Osteoblast (primary cell): ENCODE measurements at places on chromosomes 2 and 18. TPM values are rescaled to one million over a fixed set of nuclear protein-coding genes. Genes with fewer than 3 reads are reported as not detected.

DNA sequence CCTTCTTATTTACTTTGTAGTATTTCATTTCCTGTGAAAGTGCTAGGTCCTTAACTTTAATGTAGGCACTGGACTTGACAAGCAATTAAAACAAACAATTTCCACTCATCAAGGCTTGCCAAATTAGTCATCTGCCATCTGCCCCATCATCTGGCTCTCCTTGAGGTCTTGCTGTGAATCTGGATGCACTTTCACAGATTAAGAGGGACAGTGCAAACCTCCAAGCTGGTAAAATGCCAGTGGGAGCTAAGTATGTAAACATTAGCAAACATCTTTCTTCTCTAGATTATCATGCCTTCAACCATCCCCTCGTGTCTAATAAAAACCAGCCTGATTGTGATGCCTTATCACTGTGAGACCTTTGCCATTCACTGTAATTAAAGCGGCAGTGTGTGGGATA, 402.9 kb downstream of the ERBB4 start:
- DNase-seq: no peak
- H3K27me3 ChIP-seq: no peaks in the 10 kb centered on the region
- no peak overlapping the region for H3K4me3 ChIP-seq

DNA sequence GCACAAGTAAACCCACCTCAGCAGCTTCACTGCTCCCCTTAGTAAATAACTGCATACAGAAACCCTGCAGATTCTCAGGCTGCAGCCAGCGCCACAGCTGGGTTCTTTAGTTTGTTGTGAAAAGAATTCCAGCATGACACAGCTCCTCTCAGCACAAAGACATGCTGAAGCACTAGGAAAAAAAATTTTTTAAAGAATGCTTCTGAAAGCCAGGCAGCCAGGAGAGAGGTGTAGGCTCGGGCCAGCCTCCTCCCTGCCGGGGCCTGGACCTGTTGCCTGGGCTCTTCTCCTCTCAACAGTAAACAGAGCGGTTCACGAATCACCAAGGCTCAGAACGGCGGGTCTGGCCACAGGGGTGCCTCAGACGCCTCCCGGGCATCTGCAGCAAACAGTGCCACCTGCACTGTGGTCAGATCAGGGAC, 95.7 kb upstream of the POU3F3 start:
- no peaks in the 10 kb centered on the region for H3K36me3 ChIP-seq
- DNase-seq: peak; percentile 62
- H3K4me1 ChIP-seq: peaks cover 18% of the 10 kb centered on the region
- H3K27me3 ChIP-seq: no peaks in the 10 kb centered on the region
- H3K4me3 ChIP-seq: no peak overlapping the region

DNA sequence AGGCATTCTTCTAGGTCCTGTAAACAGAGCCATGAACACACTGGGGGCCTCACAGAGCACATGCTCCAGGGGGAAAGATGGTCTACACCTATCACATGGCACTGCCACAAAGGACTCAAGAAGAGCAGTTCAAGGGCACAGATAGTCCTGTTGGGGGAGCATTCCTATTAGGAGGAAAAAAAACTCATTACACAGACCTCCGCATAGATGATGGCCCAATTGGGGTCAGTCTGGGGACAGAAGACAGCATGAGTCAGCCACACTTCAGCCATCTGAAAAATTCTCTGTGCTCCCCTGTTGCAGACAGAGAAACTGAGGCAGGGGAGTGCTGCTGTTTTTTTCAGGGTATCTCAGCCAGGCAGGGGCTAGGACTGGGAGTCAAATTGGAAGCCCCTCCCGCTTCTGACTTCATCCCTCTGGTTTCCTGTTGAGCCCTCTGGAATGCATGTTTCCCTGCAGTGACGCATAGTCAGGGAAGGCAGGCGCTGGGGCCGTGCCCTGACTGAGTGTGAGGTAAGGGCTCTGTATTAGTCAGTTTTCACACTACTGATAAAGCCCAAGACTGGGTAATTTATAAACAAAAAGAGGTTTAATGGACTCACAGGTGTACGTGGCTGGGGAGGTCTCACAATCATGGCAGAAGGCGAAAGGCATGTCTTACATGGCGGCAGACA, 67.9 kb downstream of the RHOB start:
- peaks cover 17% of the 10 kb centered on the region for H3K4me1 ChIP-seq
- peak; percentile 98 for DNase-seq
- H3K27me3 ChIP-seq: no peaks in the 10 kb centered on the region
- H3K4me3 ChIP-seq: peak overlapping the region; percentile 18
- no peaks in the 10 kb centered on the region for H3K36me3 ChIP-seq

ZNF512 gene
- 21.4 and 21.8 TPM in 2 replicates for total RNA-seq

DNA sequence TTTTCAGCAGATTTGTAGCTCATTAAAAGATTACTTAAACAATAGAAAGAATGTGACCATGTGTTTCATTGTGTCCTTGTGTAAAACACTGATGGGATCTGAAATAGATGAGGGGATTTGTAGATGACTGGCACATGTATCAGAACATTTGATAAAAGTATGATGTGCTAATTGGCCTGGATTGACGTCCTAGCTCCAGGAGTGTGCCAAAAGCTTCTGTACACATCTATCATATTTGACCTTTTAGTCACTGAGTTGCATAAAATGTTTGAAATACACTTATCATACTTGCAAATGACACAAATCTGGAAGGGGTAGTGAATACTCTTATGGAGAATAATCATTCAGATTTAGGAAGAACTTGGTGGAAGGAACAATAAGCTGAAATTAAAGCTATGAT, 778.5 kb downstream of the ERBB4 start:
- DNase-seq: no peak
- no peaks in the 10 kb centered on the region for H3K4me1 ChIP-seq

CPO gene
- not detected in 2 replicates for total RNA-seq

DNA sequence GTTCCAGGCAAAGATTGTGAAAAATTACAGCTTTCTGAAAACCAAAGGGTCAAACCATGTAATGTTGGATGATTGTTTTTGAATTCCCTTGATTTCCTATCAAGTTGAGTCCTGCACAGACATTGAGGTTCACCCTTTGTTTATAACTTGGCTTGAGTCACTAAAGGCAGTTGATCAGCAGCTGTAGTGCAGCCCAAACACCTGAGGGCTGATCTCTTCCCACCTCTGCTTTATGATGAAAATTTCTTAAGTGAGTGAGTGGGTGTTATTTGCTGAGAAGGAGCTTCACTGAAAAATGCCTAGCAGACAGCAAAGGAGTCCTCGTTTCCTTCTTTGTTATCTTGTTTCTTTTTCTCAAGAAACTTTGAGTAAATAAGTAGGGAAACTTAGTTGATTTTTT, 31.9 kb upstream of the BMPR2 start:
- no peak overlapping the region for H3K4me3 ChIP-seq
- no peaks in the 10 kb centered on the region for H3K27me3 ChIP-seq
- H3K36me3 ChIP-seq: no peaks in the 10 kb centered on the region

DLX2 gene
- 0.36 and 0.59 TPM in 2 replicates for total RNA-seq

FBXO41 gene
- 0.29 and 0.36 TPM in 2 replicates for total RNA-seq

- no peak for DNase-seq
- no peaks in the 10 kb centered on the region for H3K36me3 ChIP-seq
- no peak overlapping the region for H3K27ac ChIP-seq
- H3K4me3 ChIP-seq: no peak overlapping the region
Measured at GRCh38 chr18:75009878-75010277, 199.1 kb downstream of the PTGR3 start.

GRCh38 chr18:2939317-2939716, 73.6 kb downstream of the LPIN2 start:
- DNase-seq: no peak
- no peaks in the 10 kb centered on the region for H3K27me3 ChIP-seq
- no peak overlapping the region for H3K4me3 ChIP-seq
- peaks cover 40% of the 10 kb centered on the region for H3K36me3 ChIP-seq

DNA sequence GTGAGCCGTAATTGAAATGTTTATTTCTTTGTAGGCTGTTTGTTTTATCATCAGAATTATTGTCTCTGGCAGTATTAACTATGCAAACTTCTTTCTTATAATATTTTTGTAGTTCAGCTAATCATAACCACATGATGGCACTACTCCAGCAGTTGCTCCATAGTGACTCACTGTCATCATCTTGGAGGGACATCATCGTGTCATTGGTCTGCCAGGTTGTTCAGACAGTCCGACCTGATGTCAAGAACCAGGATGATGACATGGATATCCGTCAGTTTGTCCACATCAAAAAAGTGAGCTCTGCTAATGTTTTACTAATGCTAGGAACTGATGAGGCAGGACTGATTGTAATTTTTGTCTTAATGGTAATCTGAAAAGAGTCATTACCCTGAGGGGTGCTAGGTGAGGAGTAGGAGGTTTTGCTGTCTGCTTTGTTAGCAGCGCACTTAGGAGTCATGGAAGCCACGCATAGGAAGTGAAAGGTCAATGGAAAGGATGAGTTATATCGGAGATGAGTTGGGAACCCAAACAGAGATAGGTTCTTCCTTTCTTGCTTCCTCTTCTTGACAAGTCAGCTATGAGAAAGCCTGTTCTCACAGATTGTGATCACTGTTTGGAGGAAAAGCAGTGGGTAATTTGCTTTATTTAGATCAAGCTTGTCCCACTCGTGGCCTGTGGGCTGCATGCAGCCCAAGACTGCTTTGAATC, 49.2 kb downstream of the PIKFYVE start:
- H3K36me3 ChIP-seq: peaks cover 28% of the 10 kb centered on the region
- H3K4me1 ChIP-seq: peaks cover 16% of the 10 kb centered on the region
- peak overlapping the region; percentile 40 for H3K27ac ChIP-seq

SERPINB10 gene
- total RNA-seq: 0.29 TPM in 1 of 2 replicates, not detected in the other

UNC50 gene
- total RNA-seq: 31.5 and 36.2 TPM in 2 replicates

GRCh38 chr2:75632091-75632701, 14.4 kb upstream of the MRPL19 start:
- DNase-seq: no peak
- H3K27ac ChIP-seq: no peak overlapping the region
- no peak overlapping the region for H3K4me3 ChIP-seq

SCYGR4 gene
- not detected in 2 replicates for total RNA-seq

GRCh38 chr2:6789559-6790138, 76.1 kb downstream of the CMPK2 start:
- H3K4me3 ChIP-seq: no peak overlapping the region
- H3K4me1 ChIP-seq: no peaks in the 10 kb centered on the region
- no peak for DNase-seq
- H3K27ac ChIP-seq: no peak overlapping the region
- no peaks in the 10 kb centered on the region for H3K36me3 ChIP-seq

CCDC138 gene
- total RNA-seq: 5.1 and 6.5 TPM in 2 replicates

RMC1 gene
- 22.8 and 26.2 TPM in 2 replicates for total RNA-seq

MROH2A gene
- total RNA-seq: not detected in 2 replicates

GRCh38 chr2:120893811-120894584, 158.3 kb downstream of the GLI2 start:
- H3K36me3 ChIP-seq: peaks cover 3% of the 10 kb centered on the region
- no peaks in the 10 kb centered on the region for H3K27me3 ChIP-seq
- peak overlapping the region; percentile 50 for H3K4me3 ChIP-seq
- peak; percentile 70 for DNase-seq

DNA sequence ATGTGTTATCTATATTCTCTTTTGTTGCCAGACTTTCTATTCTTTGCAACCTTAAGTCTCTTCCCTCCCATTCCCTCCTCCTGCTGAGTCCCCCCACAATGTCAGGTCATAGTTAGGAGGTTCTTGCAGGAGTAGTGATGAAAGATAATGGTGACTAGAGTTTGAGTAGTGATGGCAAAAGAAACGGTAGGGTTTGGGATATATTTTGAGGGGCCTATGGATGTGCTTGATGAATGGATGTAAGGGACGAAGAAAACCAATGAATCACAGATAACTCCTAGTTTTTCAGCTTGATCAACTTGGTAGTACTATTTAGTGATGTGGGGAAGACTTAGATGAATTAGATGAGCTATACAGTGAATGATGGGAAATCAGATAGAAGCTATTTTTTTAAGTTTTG, 21.0 kb downstream of the EML4 start:
- H3K27ac ChIP-seq: no peak overlapping the region
- no peak overlapping the region for H3K4me3 ChIP-seq
- H3K27me3 ChIP-seq: no peaks in the 10 kb centered on the region
- DNase-seq: no peak
- H3K4me1 ChIP-seq: peaks cover 37% of the 10 kb centered on the region
- H3K36me3 ChIP-seq: no peaks in the 10 kb centered on the region

DNA sequence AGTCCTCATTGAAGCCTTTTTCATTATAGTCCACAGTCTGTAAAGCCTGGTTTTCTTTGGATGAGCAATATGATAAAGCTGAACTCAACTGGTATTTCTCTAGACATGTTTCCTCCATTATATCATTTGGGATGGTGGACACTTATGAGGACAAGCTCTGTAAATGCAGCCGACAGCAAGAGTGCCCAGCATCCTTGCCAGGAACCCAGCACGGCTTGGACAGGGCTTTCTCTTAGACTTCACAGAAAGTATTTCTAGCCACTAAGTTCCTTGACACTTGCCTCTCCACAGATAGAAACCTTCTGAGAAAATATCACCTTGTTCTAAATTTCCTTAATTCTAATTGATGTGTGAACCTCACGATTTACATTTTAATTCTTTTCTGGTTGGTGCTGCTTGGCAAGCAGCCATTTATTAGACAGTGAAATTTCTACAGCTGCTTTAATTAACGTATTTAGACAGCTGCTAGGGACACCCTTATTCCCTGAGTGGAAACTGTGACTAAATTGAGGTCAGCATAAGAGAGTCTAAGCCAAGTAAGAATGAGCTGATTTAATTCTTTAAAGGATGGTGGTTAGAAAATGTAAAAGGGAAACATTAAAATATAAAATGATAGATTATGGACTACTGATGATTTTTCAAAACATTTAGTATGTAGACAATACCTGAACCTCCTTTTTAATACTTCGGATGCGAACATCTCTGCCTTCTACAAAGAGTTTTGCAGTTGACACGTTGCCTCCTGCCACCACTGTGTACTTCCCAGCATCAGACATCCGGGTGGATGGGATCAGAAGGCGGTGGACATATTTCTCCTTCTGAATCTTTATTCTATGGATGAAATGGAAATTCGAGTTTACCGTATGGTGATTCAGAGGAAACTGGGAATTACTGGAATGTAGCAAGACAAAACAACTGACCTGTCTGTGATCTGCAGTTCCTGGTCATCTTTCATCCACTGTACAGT, 39.8 kb downstream of the TTN start:
- no peak for DNase-seq
- no peaks in the 10 kb centered on the region for H3K4me1 ChIP-seq
- no peak overlapping the region for H3K27ac ChIP-seq
- H3K4me3 ChIP-seq: no peak overlapping the region
- H3K27me3 ChIP-seq: peaks cover 22% of the 10 kb centered on the region

- DNase-seq: peak; percentile 29
- no peak overlapping the region for H3K4me3 ChIP-seq
- H3K27me3 ChIP-seq: peaks cover 12% of the 10 kb centered on the region
Measured at GRCh38 chr2:70837980-70838925, 2.6 kb upstream of the CD207 start.

RAD51AP2 gene
- not detected in 2 replicates for total RNA-seq

- no peak overlapping the region for H3K27ac ChIP-seq
- H3K36me3 ChIP-seq: no peaks in the 10 kb centered on the region
- no peaks in the 10 kb centered on the region for H3K4me1 ChIP-seq
- peak; percentile 14 for DNase-seq
Measured at GRCh38 chr2:234596696-234597575, 100.1 kb upstream of the ARL4C start.

DNA sequence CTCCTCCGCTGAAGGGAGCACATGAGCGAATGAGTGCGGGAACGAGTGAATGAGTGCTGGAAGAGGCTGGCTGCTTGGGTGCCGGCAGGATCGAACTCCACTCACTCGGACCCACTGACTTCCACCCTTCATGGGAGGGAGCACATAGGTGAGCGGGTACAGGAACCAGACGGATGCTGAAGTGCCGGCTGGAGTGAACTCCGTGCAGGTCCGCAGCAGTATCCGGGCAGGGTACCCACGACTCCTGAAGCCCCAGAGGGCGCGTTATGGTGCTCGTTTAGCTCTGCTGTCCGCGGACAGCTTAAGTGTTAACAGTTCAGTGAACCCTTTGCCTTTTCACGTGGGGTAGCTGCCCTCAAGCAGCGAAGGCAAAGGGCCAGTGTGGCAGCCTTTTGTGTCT, 23.2 kb downstream of the RPRM start:
- H3K4me1 ChIP-seq: no peaks in the 10 kb centered on the region
- DNase-seq: no peak
- H3K27me3 ChIP-seq: no peaks in the 10 kb centered on the region
- H3K27ac ChIP-seq: no peak overlapping the region
